Stimulated activated CD4-positive, alpha-beta T cell treated with anti-CD3 and anti-CD28 coated beads, Interleukin-12 subunit alpha, Interleukin-12 subunit beta, amount 100 ng/mL, for 24 hours (primary cell): ENCODE measurements at places on chromosomes 3 and 15.

DNA sequence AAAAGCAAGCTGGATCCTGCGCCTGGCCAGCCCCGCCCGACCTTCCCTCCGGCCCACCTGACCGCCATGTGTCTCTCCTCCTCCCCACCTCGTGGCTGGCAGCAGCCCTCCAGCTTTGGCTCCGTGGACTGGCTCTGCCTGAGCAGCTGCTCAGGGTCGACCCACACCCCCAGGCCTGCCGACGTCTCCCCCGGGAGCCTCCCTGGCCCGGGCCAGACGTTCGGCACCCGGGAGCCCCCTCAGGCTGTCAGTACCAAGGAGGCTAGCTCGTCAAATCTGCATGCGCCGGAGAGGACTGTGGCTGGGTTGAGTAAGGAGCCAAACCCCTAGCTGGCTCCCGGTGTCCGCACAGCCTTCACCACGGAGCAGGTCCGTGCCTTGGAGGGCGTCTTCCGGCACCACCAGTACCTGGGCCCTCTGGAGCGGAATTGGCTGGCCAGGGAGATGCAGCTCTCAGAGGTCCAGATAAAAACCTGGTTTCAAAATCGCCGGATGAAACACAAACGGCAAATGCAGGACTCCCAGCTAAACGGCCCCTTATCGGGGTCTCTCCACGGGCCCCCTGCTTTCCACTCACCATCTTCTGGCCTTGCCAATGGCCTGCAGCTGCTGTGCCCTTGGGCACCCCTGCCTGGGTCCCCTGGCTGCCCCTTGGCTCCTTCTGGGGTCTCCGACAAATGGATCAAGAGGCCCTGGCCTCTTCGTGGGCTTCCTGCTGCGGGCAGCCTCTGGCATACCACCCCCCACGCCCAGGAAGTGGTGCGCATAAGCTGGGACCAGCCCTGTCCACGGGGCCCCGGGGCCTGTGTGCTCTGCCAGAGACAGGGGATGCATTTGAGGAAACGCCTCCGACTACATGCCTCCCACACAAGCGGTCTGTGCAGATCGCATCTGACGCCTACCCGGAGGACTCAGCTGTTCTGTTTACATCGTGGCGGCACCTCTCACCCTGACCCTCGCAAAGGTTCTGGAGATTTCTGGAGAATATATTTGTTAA lies 345.0 kb downstream of the ZNF385D start:
- DNase-seq, result no peak

DNA sequence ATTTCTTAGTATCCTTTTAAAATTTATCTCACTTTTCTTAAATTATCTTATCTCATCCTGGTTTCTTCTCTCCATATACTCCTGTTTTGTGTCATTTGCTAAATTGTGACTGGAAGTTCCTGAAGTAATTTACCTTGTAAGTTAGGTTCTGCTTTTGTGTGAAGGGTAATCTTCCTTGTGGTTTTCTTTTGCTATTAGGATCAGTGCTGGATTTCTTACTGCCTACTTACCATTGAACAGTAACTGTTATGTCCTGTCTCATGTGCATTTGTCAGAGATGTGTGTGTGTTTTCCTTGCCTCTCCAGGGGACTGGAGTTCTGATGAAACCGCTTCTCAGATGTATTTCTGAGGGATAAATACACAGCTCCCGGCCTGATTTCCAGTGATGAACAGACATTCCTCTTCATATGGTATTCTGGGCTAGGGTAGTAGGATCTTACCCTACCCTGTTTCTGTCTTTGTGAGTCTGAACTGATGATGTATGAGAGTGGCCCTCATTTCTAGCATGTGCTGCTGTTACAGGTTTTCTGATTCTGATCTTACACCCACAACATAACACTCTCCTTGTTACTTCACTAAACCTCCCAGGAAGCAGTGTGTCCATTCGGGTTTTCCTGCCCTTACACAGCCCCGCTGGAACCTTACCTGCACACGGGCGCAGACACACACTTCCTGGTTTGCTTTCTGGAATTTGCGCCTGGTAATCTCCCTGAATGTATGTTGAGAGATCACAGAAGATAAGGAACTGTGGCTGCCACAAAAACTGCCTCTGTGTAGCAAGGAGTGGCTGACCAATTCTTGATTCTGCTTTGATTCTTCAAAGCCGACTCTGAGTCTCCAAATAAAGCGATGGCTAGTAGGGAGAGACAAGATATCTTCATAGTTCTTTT lies 14.7 kb downstream of the PAK2 start:
- DNase-seq, result no peak

- no peak for DNase-seq
Measured at GRCh38 chr3:175227126-175227525, 368.0 kb downstream of the NAALADL2 start.

DNA sequence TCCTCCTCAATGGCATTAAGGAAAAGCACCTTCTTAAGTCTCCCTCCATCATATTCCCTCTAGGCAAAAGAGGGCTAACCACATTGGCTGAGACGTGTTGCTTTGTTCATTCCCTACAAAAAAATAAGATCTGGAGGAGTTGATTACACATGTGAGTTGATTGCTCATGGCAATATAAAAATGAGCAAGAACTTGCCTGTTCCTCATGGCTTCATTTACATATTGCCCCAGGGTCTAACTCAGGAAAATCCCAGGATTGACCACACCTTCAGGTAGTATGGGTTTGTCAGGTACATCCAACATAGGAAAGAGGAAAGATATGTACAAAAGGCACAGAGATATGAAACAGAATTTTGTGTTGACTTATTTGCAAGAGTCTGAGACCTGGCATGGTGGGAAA lies 35.5 kb downstream of the NFKBIZ start:
- no peak for DNase-seq

DNA sequence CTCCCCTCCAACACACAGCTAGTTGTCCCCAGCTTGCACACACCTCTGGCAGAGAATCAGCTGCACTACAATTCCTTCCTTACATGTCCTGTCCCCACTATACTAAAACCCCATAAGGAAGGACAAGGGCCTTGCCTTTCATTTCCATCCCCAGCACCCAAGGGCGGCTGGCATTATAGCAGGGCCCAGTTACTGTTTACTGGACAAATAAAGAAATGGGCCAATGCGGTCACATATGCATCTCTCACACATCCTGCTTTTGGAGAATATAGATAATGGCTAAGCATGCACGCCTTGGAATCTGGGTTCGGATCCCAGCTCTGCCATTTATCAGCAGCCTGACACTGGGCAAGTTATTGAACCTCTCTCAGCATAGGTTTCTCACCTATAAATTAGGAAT lies 99.1 kb downstream of the DAPK2 start:
- DNase-seq, result no peak

GRCh38 chr3:122004991-122005565 lies 17.0 kb downstream of the ILDR1 start:
- DNase-seq, result no peak
